ENCODE measurements at places on chromosomes 2 and 18.

GRCh38 chr2:191049728-191050639 is 36.0 kb upstream of the STAT1 start:
- no peak for DNase-seq

DNA sequence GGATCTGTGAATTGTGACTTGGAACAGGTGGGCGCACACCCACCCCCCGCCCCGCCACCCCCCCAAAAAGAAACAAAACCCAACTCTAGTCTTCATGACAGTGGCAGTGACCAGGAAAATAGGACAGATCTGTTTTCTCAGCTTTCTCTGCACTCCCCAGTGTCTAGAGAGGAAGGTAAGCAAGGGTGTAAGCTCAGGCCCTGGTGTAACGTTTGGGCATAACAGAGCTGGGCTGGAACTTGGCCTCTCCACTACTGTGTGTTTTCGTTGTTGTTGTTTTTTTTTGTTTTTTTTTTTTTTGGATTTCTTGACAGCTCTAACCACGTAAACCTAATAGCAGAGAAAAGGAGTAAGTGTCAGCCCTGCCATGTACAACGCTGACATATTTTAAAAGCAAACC is 1160.8 kb downstream of the DPP10 start:
- no peak for DNase-seq

GRCh38 chr2:201450954-201451291 is 335 bp downstream of the TRAK2 start:
- no peak for DNase-seq

- peak; percentile 68 for DNase-seq
These were observed at the start of gene GALNT14 for GRCh38 chr2:31138037-31138962. Gene GALNT14 (minus strand): TSS chr2:31138440. CDS start chr2:31138086, 354 bp downstream.

GRCh38 chr18:4060427-4061281 is 394.5 kb downstream of the DLGAP1 start:
- DNase-seq = no peak

DNA sequence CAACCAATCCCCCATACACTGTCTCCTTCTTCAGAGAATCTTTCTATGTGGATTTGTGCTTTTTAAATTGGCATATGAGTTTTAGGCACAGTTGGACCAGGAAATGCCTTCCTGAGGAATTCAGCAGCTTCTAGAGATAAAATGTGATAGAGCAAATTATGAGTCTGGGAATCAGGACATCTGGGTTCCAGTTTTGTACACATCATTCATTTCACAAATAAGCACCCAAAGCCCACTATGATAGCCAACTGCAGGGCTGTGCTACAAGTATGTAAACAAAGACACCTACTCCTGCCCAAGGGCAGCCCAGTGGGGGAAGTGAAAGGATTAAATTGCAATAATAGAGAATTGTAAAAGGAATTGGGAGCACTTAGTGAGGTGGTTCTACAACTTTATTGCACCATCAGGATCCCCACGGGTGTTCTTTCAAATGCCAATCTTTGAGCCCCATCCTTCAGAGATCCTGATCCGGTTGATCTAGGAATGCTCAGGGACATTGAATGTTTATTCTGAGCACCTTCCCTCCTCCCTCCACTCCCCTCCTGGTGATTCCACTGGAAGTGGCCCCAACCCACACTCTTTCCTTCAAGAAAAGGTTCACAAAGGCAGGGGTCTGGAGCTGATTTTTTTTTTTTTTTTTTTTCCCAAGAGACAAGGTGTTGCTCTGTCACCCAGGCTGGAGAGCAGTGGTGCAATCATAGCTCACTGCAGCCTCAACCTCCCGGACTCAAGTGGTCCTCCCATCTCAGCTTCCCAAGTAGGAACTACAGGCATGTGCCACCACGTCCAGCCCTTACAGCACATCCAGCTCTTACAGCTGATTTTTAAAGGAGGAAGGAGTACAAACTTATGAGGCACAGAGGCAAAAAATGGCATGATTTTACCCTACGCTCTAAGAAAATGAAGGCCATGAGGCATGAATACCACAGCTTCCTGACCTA is 11.1 kb upstream of the KCMF1 start:
- no peak for DNase-seq

GRCh38 chr2:96085541-96086355 is 30.6 kb downstream of the ADRA2B start:
- peak; percentile 9 for DNase-seq

DNA sequence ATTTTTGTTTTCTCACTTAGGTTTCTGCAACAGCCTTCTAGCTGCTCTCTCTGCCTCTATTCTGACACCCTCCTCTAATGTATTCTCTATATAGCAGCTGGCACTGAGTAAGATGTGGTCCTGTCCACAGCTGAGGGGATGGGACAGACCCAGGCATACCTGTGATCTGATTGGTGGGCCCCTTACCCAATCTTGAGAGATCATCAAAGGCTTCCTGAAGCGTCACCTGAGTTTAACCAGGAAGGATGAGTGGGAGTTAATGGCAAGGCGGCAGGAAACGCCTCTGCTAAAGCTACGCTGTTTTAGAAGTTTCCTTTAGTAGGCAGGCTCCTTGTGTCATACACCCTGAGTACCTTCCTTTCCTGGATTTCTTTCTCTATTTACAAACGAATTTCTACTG is 5.7 kb upstream of the TET3 start:
- peak; percentile 69 for DNase-seq

Measured in stimulated activated CD8-positive, alpha-beta memory T cell treated with anti-CD3 and anti-CD28 coated beads, Interleukin-4, amount 100 ng/mL, for 48 hours (primary cell).